GM19239 (cell line): ENCODE measurements at places on chromosomes 7 and 10.

DNA sequence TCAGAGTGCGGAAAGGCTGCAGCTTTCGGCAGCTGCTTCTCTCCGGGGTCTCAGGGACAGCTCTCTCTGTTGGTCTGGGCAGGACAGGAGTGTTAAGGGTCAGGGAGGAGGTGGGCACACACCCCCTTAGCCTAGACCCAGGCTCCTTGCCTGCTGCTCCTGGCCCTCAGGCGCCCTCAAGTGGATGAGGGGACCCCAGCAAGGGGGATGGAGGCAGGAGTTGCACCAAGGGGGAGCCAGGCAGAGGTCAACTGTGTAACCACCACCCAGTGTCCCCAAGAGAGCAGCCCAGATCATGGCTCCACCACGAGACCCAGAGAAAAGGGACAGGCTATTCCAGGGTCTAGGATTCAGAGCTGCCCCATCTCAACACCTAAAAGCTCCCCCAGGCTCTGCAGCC lies 26.9 kb downstream of the SPOCK2 start:
- no peak for DNase-seq

DNA sequence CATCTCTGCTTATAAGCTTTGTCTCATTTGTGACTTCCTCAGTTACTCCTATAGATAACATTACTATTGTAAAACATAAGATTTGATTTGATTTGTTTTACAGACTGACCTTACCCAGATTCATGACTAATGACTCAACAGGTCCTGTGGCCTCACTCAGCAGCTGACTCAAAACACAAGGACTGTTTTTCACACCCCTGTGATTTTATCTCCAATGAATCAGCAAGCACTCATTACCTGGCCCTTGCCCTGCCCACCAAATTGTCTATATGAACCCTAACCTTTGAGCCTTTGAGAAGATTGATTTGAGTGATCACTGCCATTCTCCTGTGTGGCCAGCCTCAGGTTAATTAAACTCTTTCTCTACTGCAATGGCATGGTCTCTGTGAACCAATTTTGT lies 1064.6 kb upstream of the LRRTM3 start:
- DNase-seq = no peak

GRCh38 chr10:99123851-99124250 lies 111.8 kb downstream of the HPSE2 start:
- DNase-seq = no peak

GRCh38 chr10:25522946-25523608 lies 348.3 kb downstream of the GPR158 start:
- DNase-seq = no peak

GRCh38 chr10:75422913-75423312 lies 8.5 kb upstream of the LRMDA start:
- DNase-seq = no peak
